ENCODE measurements at places on chromosomes 4 and X.

DNA sequence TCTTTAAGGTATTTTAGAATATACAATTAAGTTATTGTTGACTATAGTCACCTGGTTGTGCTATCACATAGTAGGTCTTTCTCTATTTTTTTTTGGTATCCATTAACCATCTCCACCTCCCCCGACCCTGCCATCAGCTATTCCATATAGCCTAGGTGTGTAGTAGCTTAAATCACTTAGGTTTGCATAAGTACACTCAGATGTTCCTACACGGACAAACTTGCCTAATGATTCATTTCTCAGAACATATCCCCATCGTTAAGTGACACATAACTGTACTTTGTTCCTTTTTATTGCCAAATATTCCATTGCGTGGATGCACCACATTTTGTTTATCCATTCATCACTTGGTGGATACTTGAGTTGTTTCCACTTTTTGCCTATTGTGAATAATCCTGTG lies 67.9 kb downstream of the SLAIN2 start:
- no peak for DNase-seq

- DNase-seq = peak; percentile 18
These were observed at the start of gene TRPC3 for GRCh38 chr4:121951521-121952110. TSS of gene TRPC3 (minus strand) at chr4:121952060. CDS start at chr4:121951680, 380 bp downstream.

- DNase-seq = no peak
These were observed 1010.4 kb downstream of the ADGRL3 start for GRCh38 chr4:62210486-62210885.

- DNase-seq = no peak
These were observed 101.7 kb downstream of the CHIC2 start for GRCh38 chr4:53962516-53963225.

- DNase-seq = no peak
These were observed 14.0 kb upstream of the UBA6 start for GRCh38 chr4:67714955-67715354.

GRCh38 chr4:55125763-55126541 lies 557 bp upstream of the KDR start:
- DNase-seq = no peak

DNA sequence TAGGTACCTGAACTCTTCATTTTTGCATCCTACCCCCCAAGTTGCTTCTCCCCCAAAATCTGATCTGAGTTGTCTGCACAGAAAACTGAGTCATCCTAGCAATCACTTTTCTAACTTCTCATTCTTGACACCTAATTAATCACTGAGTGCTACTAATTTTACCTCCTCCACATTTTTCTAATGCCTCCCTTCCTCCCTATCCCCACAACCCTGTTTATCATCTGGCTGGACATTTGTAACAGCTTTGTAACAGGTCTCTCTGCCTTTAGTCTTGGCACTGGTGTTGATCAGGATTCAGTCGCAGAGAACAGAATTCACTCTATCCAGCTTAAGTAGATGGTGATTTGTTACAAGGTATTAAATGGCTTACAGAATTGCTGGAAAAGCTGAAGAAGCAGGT lies 303.9 kb upstream of the GATB start:
- DNase-seq = no peak

GRCh38 chr4:135434936-135435335 lies 1233.3 kb upstream of the PABPC4L start:
- DNase-seq = no peak

DNA sequence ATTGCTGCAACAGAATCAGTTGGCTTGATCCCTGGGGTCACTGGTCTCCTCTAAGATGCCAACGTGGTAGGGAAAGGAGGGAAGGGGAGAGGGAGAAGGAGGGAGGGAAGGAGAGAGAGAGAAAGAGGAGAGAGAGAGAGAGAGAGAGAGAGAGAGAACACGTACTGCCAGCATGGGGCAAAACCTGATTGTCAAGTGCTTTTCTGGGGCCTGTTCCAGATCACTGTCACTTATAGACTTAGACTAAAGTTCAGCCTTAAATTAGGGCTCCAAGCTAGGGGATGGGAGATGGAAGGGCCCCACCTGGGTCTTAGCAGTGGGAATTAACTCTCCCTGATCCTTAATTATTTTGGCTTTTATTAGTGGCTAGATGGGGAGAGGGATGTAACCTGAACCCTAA lies 12.9 kb downstream of the SHROOM4 start:
- no peak for DNase-seq

DNA sequence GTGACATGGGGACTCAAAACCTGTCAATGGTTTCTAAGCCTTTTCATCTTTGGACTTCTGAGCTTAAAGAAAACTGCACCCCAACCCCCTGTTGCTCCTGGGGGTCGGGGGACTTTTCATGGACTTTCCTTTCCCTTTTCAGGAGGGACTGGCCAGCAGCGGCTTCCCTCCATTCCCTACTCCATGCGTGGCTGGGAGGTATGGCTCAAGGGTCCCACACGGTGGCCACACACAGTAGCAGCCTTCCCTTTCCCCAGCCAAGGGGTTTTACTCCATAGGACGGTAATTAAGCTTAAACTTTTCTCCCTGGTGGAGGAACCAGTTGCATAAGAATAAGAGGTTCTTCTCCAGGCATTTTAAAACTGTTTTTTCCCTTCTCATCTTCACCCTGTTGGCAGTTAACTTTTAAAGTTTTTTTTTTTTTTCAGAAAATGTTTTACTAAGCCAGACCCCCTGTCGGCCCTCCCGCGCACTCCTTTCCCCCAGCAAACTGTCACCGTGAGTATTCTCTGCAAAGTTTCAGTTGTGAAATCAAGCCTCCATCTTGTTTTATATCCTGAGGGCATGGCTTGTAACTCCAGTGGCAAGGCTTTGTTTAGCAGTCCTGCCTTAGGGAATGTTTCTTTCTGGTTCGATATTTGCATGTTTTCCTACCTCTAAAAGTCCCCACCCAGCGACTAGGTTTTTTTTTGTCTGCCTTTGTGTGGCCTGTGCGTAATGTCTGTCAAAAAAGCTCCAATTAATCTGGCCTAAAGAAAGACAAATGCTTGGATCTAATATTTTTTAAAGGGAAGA lies 325.7 kb downstream of the TLL1 start:
- DNase-seq = no peak

GRCh38 chrX:114710571-114710970 lies 126.7 kb downstream of the HTR2C start:
- no peak for DNase-seq

- no peak for DNase-seq
These were observed at the start of gene PRSS48 for GRCh38 chr4:151276787-151277562. TSS of gene PRSS48 (plus strand) at chr4:151277161. CDS start at chr4:151277173, 12 bp downstream.

- DNase-seq = no peak
These were observed 124.2 kb upstream of the EOLA2 start for GRCh38 chrX:150062292-150063137.

DNA sequence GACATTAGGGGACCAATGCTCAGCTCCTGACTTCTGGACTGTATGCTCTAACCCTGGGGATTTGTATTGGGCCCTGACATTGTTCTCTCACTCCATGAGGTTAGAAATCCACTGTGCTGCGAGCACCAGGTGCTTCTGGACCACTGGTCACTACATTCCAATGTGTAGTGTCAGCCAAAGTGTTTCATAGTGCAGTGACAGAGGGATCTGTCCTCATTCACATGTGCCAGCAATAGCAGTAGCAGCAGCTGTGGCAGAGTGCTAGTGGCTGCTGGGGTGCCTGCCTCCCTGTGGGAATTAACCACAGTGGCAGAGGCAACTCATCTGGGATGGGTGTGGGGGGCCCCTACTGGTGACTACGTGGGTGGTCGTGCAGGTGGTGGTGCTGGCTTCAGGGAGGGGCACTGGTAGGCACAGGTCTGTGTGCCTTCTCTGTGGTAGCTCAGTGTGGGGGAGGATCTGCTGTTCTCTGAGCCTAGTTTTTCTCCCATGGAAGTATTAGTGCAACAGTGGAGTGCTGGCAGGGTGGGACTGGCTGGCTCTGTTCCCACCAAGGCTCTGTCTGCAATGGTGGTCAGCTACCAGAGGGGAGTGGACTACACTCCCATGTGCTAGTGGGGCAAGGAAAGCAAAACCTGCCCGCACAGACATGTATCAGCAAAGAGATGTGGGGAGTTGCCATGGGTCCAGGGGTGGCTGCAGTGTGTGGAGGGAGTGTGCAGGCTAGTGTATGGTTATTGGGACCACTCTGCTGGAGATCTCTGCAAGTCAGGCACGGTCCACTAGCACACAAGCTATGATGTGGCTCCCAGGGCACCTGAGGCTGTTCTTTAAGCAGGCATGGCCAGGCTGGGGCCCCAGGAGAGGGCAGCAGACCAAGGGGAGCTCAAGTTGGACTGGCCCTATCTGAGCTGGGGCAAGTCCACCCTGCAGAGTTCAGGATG lies 78.5 kb downstream of the SCLT1 start:
- DNase-seq = no peak

- DNase-seq = no peak
These were observed 421.8 kb downstream of the GBA3 start for GRCh38 chr4:23114538-23114937.

GRCh38 chr4:119667802-119668201 lies 39.2 kb upstream of the PDE5A start:
- no peak for DNase-seq

GRCh38 chr4:101512416-101512815 lies 165.1 kb upstream of the PPP3CA start:
- DNase-seq = no peak

DNA sequence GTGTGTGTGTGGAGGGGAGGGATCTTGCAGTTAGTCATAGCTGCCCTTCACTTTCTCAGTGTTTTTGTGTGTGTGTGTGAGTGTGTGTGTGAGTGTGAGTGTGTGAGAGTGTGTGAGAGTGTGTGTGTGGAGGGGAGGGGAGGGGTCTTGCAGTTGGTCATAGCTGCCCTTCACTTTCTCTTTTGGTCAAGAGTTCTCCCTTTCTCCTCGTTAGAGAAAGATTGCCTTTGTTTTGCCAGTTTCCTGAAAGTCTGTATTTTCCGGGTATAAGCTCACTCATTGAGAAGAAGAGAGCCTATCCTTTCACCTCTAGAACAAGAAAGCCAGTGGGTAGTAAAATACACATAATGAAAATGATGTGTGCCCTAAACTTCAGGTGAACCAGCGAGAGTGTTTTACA lies 75.2 kb upstream of the ENPP6 start:
- no peak for DNase-seq

DNA sequence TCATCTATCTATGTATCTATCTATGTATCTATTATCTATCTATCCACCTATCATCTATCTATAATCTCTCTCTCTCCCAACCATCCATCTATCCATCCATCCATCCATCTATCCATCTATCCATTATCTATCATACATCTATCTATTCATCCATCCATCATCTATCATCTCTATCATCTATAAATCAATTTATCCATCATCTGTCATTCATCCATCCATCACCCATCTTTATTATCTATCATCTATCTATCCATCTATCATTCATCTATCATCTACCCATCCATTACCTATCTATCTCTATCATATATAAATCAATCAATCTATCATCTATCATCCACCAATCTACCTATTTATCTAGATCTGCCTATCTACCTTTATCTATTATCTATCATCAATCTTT lies 69.4 kb upstream of the PPP2R3B start:
- no peak for DNase-seq

DNA sequence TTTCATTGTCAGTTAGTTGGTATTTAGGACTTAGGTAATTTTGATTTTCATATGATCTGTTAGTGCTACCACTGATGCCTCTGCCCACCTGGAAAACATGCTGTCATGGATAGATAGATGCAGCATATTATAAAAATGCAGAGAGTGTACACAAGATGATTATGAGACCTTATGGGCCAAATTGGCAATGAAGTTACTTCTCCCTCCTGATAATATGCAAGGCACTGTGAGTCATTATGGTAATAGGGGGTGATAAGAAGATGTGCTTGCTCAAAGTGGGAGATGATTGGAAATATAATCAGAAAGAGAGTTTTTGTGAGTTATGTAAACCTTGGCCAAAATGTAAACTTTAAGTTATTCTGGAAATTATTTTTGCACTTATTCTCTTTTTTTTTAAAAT lies 56.6 kb upstream of the RHOH start:
- no peak for DNase-seq

- DNase-seq = no peak
These were observed 38.5 kb downstream of the AGA start for GRCh38 chr4:177403746-177404145.

GRCh38 chr4:159867673-159868072 lies 764.8 kb downstream of the RAPGEF2 start:
- no peak for DNase-seq

DNA sequence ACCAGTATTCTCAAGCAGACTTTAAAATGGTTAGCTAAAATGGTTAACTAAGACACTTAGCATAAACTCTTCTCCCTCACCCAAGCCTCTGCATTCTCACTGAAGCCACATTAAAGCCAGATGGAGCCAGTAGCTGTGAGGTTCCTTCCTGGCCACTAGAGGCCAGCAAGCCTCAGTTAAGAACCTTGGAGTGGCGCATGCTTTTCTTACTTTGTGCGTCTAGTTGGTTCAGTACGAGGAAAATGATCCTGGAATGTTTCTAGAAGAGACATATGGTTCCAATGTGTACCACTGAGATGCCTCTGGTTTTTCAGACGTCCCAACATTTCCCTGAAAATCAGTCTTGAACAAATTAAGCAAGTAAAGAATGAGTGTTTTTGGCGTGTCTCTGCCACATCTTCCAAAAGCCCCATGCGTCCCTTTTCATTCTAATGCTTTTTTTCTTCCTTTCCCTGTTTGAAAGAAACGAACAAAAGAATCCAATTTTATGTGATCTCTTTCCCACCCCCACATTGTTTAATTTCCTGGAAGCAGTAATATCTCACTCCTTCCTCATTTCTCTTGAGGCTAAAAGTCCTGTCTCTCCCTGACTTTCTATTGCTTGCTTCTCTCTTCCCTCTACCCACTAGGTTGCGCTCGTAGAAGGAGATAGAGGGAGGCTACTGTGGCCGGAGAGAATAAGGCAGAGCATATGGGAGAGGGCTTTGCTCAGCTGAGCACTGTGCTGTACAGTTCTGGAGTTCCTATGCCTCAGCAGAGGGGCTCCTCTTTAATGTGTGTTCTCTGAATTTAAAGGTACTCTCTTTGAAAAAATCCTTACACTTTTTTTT lies 82.9 kb upstream of the TAB3 start:
- DNase-seq = no peak

DNA sequence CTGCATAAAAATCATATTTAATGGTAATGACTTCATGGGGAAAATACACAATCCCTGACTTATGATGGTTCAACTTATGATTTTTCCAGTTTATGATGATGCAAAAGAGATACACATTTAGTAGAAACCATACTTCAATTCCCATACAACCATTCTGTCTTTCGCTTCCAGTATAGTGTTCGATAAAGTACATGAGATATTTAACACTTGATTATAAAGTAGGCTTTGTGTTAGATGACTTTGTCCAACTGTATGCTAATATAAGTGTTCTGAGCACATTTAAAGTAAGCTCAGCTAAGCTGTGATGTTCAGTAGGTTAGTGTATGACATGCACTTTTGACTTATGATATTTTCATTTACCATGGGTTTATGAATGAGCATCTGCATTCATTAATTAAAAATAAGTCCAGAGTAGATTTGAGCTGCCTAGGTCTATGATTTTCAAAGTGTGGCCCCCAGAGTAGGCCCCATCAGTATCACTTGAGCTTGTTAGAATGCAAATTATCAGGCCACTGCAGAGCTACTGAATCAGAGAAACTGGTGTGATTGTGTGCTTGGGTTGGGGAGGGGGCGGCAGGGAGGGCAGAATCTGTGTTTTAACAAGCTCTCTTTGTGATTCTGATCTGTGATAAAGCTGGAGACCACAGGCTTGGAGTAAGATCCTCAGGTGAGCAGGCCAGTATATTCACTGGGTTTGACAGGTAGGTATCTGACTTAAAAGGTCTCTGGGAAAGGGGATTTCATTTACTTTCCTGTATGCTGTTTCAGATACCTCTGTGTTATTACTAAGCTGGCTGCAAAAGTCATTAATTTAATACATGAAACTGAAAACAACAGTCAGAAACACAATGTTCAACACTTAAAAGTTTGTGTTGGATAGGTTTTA lies 8.4 kb downstream of the ATP10D start:
- DNase-seq = no peak
